ENCODE measurements at places on chromosomes 1 and 21.

DNA sequence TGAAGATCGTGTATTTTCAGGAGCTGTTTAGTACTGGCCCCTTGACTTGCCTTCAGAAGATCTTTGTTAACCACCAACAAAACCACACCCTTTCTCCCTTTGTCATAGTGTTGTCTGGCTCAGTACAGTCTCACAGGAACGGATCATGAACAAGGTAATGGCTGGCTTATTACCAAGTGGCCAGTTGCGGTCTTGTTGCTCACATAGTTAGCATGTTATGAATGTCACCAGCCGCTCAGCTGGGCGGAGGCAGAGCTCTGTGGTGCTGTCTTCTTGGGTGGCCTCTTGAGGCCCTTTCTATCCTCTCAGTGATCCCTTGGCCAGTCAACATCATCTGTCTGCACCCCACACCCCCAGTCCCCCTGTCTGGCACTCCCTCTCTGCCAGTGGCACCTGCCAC is 21.4 kb downstream of the CNIH3 start:
- DNase-seq = peak; percentile 99

DNA sequence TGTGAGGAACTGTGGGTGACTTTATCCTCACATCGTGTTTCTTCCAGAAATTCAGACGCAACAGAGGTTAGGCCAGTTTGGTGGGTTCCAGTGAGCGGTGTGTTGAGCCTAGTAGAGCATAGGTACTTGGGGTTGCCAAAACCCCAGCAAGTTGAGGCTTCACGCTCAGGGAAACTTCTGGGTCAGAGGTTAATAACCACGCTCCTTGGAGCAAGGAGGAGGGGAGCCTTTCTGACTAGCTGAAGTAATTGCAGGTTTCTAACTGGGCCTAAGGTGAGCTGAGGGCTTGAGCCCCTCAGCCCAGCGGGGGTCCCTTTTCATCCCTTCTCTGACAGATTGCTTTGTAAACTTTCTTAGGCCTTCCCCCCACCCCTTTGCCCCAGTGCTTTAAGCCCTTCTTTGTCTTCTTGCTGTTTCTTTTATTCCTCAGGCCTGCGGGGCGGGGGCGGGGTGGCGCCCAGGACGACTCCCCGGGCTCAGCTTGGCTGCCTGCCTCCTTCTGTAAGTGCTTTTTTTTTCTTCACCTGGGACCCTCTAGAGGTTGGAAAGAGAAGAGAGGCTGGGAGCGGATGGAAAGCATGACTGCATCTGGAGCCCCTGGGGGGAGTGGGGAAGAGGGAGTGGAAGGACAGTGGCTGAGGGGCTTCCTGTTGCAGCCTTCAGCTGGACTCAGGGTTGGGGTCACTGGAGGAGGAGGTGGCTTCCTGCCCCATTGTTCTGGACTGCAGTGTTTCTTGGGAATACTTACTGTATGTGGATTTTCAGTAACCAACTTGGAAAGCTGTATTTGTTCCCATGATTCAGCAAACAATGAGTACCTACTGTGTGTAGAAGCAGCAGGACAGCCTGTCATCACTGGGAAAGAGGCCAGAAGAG is 1.3 kb upstream of the ZNF436 start:
- DNase-seq = peak; percentile 81

DNA sequence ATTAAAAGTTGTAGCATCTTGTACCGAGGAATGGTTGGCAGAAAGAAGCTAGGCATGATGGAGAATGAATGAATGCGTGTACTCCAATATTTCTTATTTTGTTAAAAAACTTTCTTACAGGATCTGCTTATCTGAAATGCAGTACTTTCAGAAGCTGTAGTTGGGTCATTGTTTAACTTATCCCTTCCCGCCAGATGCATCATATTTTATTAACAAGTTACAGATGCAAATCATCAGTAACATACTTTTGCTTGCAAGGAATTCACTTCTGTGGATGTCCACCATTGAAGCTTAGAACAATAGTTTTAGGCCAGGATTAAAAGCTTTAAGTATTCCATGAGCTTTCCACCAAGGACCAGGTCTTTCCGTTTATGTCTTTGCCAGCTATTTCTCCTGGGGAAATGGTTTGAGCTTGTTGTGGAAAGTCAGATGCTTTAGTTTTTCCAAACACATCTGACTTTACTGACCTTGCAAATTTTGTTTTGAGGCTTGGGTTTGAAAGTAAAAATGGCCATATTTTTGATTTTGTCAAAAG is 65.4 kb downstream of the PATJ start:
- DNase-seq = no peak

GRCh38 chr1:75745276-75745675 is 20.8 kb downstream of the ACADM start:
- DNase-seq = no peak

DNA sequence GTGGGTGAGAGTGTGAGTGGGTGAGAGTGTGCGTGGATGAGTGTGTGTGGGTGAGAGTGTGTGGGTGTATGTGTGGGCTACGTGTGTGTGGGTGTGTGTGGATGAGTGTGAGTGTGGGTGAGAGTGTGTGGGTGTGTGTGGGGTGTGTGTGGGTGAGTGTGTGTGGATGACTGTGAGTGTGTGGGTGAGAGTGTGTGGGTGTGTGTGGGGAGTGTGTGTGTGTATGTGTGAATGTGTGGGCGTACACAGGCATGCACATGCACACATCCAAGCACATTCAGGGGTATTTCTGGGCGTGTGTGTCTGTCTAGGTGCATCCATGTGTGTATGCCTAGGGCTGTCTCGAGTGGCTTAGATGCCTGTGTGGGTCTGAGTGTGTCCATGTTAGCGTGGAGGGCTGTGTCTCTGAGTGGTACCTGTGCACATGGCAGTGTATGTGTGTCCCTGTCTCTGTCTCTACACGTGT is 14.0 kb downstream of the SDC3 start:
- DNase-seq = no peak

DNA sequence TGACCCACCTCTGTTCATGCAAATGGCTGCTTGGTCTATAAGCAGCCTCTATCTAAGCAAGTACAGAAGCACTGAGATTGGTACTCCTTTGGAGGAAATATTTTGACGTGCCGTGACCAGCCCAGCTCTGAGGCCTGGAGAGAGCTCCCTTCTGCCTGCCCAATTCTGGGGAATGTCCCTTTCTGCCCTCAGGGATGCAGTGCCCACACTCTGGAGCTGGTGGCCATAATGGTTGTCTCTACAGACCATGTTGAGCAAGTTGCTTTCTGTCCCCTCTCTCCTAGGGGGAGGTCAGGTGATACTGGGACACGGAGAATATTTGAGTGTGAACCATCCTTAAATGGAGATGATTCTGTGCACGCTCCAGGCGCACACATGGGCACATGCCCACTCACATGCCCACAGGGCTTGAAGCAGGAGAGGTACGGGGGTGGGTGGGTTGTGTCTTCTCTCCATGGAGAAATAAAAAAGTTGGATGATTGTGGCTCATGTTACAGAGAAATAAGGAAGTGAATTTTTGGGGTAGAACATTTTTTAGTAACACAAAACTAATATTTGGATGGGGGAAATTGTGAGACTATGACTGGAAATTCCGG is 13.9 kb upstream of the ALPL start:
- no peak for DNase-seq

DNA sequence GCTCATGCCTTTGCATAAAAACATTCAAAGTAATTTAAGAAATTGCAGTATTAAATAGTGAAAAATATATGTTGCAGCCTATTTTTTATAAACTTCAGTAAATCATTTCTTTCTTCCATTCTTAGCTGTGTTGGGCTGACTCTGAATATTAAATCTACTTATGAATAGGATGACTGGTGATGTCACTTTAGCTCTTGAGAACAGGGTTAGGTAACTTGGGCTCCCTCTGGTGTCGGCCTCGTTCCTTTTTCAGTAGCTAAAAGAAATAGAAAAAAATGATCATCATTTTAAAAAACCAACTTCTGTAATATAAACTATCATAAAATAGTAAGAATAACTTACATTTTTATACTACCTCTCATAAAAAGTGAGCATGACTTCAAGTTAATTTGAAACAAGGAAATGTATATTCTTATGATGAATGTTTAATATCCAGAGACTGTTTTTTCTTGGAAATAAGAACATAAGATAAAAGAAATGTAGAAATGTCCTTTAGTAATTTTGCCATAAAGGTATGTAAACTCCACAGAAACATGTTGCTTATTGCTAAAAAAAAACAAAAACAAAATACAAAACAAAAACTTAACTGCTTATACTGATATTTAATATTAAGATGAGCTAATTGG is 26.8 kb upstream of the NCAM2 start:
- DNase-seq = peak; percentile 67

- peak; percentile 16 for DNase-seq
These were observed 612 bp upstream of the CMPK1 start for GRCh38 chr1:47332779-47333577.

All from astrocyte of the hippocampus (primary cell).